ENCODE measurements at places on chromosomes 16 and 17. TPM values are rescaled to one million over a fixed set of nuclear protein-coding genes. Genes with fewer than 3 reads are reported as not detected.
A peak's percentile ranks its signal among the peaks of the same experiment; 100 is the strongest.

DNA sequence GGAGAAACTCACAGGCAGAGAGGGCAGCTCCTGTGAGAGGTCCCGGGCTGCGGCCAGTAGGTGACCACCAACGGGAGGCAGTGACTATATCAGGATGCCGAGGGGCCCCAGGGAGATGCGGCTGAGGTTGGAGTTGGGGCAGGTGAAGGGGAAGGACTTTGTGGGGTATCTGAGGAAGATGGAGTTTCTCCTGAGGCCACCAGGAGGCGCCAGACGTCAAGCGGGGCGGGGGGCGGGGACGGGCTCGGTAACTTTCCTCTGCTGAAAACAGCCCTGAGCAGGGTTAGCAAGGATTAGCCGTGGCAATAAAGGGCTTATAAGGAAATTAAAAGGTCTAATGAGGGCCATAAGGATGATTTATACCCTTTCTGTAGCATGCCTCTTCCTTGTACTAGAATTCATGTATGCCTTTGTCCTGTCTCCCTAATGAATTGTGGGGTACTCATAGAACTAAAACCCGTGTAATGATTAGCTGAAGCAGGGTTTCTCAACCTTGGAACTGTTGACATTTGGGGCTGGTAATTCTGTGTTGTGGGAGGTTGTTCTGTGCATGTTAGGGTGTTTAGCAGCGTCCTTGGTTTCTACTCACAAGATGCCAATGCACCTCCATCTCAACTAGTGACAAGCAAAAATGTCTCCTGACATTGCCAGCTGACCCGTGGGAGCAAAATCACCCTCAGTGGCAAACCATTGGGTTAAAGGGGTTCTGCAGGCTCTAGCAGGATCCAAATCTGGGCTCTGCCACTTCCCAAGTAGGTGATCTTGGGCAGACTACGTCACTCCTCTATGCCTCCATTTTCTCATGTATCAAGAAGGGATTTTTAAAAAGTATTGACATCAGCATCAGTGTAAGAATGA, 74.8 kb upstream of the GRIN2A start:
- H3K27ac ChIP-seq: peak overlapping the region; percentile 37
- no peaks in the 10 kb centered on the region for H3K27me3 ChIP-seq
- H3K4me3 ChIP-seq: no peak overlapping the region
- H3K4me1 ChIP-seq: peaks cover 23% of the 10 kb centered on the region
- H3K36me3 ChIP-seq: no peaks in the 10 kb centered on the region

Gene MYH1
- not detected for total RNA-seq

DNA sequence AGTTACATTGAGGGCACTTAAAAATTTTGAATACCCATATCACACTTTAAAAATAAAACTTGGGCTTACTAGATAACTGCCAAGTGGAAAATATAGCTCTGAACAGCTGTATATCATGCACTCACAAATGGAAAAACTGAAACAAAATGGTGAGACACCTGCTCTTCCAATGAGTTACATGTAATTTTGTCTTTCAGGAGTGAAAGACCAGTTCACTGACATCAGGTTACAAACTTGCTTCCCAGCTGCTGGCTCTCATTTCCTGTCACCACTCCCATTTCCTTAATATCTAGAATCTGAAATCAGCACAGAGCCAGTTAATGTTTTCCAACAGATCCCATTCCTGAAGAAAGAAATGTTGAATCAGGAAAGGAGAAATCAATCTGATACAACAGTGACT, 10.8 kb downstream of the CSNK2A2 start:
- H3K4me1 ChIP-seq: peaks cover 6% of the 10 kb centered on the region
- no peak for DNase-seq
- no peaks in the 10 kb centered on the region for H3K27me3 ChIP-seq
- H3K36me3 ChIP-seq: peaks cover 33% of the 10 kb centered on the region

Gene SYT17
- total RNA-seq: 6.6 TPM

Gene HBQ1
- 0.84 TPM for total RNA-seq

Gene MGAT5B
- 2.8 TPM for total RNA-seq

- DNase-seq: no peak
- H3K4me1 ChIP-seq: peaks cover 6% of the 10 kb centered on the region
- H3K4me3 ChIP-seq: no peak overlapping the region
- H3K27me3 ChIP-seq: no peaks in the 10 kb centered on the region
- H3K27ac ChIP-seq: peak overlapping the region; percentile 76
Measured at GRCh38 chr17:18267927-18268711, 7.7 kb downstream of the MIEF2 start.

DNA sequence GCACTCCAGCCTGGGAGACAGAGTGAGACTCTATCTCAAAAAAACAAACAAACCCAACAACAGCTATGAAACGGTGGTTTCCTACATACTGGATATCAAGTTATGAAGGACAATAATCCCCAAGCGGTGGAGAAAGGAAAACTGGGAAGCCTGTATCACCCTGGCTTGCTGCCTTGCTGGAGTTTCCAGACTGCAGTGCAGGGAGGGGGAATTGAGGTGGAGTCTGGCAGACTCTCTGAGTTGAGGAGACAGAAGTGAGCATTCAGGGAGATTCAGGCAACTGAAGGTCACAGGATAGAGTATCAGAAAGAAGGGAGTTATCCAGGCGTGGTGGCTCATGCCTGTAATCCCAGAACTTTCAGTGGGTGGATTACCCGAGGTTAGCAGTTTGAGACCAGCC, 11.9 kb downstream of the QRICH2 start:
- no peak overlapping the region for H3K4me3 ChIP-seq
- no peaks in the 10 kb centered on the region for H3K4me1 ChIP-seq
- peaks cover 7% of the 10 kb centered on the region for H3K36me3 ChIP-seq
- no peaks in the 10 kb centered on the region for H3K27me3 ChIP-seq

GRCh38 chr16:81204798-81205680, 33.5 kb upstream of the BCO1 start:
- no peak for DNase-seq
- H3K27ac ChIP-seq: no peak overlapping the region
- no peaks in the 10 kb centered on the region for H3K4me1 ChIP-seq
- H3K4me3 ChIP-seq: no peak overlapping the region
- H3K27me3 ChIP-seq: peaks cover 25% of the 10 kb centered on the region

- no peaks in the 10 kb centered on the region for H3K36me3 ChIP-seq
- H3K27me3 ChIP-seq: no peaks in the 10 kb centered on the region
- DNase-seq: no peak
Measured at GRCh38 chr16:12453832-12454231, 349.9 kb downstream of the CPPED1 start.

GRCh38 chr17:80742581-80743180, 198.0 kb downstream of the RPTOR start:
- peaks cover 26% of the 10 kb centered on the region for H3K36me3 ChIP-seq
- DNase-seq: no peak
- H3K27me3 ChIP-seq: no peaks in the 10 kb centered on the region
- H3K4me3 ChIP-seq: no peak overlapping the region
- H3K27ac ChIP-seq: no peak overlapping the region
- H3K4me1 ChIP-seq: no peaks in the 10 kb centered on the region

Gene RAB26
- total RNA-seq: 20.4 TPM

DNA sequence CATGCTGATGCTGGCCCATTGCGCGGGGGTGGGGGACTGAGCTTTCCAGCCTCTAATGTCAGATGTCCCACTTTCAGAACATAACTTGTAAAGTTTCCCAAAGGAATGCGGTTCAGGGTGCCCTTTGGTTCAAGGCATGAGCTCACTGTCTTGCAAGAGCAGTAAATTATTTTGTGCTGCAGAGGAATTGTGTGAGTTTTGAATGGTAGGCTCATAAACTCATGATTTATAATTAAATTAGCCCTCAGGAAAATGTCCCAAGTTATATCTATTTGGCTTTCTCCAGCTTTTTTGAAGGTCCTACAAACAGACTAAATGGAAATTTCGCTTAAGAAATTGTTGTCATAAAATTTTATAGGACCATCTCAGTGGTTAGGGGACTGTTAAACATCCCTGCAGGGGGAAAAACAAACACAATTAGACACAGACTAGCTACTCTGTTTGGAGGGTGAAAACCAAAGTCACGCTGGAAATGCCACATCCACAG, 321.8 kb downstream of the HS3ST3B1 start:
- no peaks in the 10 kb centered on the region for H3K4me1 ChIP-seq
- no peak overlapping the region for H3K27ac ChIP-seq
- no peaks in the 10 kb centered on the region for H3K36me3 ChIP-seq
- H3K4me3 ChIP-seq: no peak overlapping the region

GRCh38 chr17:41680426-41681040, 8.2 kb upstream of the EIF1 start:
- no peaks in the 10 kb centered on the region for H3K36me3 ChIP-seq
- H3K4me3 ChIP-seq: no peak overlapping the region
- no peak overlapping the region for H3K27ac ChIP-seq
- no peak for DNase-seq
- no peaks in the 10 kb centered on the region for H3K27me3 ChIP-seq
- H3K4me1 ChIP-seq: peaks cover 25% of the 10 kb centered on the region

DNA sequence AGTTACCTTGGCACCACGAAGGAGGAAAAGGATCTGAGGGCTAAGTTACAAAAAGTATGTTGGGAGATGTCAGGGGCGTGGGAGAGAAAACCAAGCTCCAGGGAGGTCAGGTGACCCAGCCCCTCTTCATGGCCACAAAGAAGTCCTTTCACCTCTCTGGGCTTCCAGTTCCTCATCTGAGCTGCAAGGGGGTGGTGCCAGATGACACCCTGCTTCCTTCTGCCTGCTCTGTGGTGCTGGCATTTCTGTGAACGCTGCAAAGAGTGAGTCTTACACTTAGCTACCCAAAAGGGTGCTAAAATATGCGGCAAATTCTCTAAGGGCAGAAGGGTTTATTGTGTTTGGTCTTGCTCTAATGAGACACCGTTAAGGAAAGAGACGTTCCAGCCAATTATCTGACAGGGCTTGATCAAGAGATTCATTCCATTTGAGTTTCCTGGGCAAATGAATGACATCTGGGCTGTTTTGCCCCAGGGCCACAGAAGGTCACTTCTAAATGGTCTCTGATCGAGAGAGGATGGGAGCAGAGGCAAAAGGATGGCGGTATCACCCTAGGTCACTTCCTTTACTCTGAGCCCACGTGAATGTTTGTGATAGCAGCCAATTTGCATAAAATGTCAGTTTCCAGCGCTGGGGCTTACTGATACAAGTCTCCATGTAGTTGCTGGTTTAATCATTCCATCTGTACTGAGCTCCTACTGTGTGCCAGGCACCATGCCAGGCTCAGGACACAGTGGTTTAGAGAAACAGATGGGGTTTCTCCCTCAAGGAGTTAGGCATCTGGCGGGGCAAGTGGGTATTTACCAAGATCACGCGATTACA, 210.2 kb downstream of the KATNIP start:
- no peak for DNase-seq
- no peaks in the 10 kb centered on the region for H3K4me1 ChIP-seq
- no peak overlapping the region for H3K27ac ChIP-seq
- no peaks in the 10 kb centered on the region for H3K27me3 ChIP-seq

DNA sequence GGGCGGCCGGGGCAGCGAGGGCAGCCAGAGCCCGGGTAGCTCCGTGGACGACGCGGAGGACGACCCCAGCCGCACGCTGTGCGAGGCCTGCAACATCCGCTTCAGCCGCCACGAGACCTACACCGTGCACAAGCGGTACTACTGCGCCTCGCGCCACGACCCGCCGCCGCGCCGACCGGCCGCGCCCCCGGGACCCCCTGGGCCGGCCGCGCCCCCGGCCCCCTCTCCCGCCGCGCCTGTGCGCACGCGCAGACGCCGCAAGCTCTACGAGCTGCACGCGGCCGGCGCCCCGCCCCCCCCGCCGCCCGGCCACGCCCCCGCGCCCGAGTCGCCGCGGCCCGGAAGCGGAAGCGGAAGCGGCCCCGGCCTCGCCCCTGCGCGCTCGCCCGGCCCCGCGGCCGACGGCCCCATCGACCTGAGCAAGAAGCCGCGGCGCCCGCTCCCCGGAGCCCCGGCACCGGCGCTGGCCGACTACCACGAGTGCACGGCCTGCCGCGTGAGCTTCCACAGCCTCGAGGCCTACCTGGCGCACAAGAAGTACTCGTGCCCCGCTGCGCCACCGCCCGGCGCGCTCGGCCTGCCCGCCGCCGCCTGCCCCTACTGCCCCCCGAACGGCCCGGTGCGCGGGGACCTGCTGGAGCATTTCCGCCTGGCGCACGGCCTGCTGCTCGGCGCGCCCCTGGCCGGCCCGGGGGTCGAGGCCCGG, 36.1 kb upstream of the ZC3H18 start:
- H3K27ac ChIP-seq: no peak overlapping the region
- H3K4me3 ChIP-seq: no peak overlapping the region
- H3K27me3 ChIP-seq: peaks cover 6% of the 10 kb centered on the region
- peaks cover 42% of the 10 kb centered on the region for H3K36me3 ChIP-seq

Gene QPRT
- 106 TPM for total RNA-seq

DNA sequence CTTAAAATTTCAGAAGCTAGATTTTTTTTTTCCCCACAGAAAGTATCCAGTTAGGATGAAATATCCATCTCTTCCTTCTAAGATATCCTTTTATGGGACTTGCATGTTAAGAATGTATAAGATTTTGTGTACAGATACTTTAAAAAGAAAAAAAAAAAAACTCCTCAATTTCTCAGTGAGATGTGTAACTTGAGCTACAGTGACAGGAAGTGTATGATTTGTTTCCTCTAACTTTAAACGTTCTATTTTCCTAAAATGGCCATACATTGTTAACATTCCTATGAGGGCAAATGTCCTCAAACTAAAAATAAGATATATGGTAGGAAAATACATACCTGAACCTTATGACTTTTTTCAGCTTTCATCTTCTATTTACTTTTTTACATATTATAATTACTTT, 8.9 kb downstream of the FBXO47 start:
- H3K27ac ChIP-seq: no peak overlapping the region
- DNase-seq: no peak
- H3K36me3 ChIP-seq: no peaks in the 10 kb centered on the region
- H3K27me3 ChIP-seq: no peaks in the 10 kb centered on the region

Gene ANKFN1
- total RNA-seq: not detected

GRCh38 chr17:68749349-68750207, 148.4 kb upstream of the FAM20A start:
- no peaks in the 10 kb centered on the region for H3K4me1 ChIP-seq
- H3K4me3 ChIP-seq: no peak overlapping the region
- H3K27me3 ChIP-seq: no peaks in the 10 kb centered on the region

GRCh38 chr17:37823996-37824395, 79.1 kb upstream of the HNF1B start:
- no peak for DNase-seq

DNA sequence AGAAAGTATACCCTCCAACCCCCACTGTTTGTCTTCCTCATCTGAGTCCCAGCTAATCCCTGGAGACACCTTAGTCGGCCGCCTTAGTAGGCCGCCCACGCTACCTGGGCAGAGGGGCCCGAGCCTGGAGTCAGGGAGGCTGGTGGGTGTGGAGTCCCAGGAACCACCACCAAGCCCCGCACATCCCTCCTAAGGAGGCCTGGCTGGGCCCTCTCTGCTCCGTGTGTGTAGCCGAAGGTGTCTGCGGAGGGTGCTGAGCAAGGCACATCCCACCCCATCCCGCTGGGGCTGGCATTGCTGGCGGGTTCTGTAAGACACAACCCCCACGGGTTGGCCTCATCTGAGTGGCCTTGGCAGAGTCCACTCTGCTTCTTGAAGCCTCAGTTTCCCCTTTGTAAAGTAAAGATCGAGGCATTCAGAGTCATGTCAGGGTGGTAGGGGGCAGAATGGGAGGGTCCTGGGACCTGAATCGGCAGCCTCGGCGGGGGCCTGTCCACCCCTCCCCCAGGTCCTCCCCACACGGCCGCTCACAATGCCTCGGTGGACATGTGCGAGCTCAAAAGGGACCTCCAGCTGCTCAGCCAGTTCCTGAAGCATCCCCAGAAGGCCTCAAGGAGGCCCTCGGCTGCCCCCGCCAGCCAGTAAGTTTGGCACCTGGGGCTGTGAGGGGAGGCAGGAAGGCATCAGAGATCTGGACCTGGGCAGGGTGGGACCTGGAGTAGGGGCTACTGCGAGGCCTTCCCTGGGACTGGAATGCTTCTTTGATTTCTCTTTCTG, 15.2 kb upstream of the ADGRG3 start:
- H3K36me3 ChIP-seq: no peaks in the 10 kb centered on the region
- no peak overlapping the region for H3K4me3 ChIP-seq
- peaks cover 5% of the 10 kb centered on the region for H3K27me3 ChIP-seq
- DNase-seq: no peak
